ENCODE measurements at places on chromosomes 4 and X. TPM values are rescaled to one million over a fixed set of nuclear protein-coding genes. Genes with fewer than 3 reads are reported as not detected.

DNA sequence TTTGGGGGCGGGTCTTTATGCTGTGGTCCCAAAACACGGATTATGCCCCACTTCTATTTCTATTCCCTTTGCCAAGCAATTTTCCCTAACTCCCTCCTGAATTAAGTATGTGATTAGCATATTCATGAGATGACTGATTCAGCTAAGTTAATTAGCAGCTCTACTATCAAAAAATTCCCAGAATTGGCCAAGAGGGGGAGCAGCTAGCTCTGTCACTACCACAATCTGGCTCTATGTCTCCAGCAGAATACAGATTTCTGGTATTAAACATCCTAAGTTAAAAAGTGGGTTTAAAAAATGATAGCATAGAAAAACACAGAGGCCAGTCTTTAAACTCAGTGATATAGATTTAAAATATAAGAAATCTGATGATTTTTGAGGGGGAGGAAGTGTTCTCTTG, 80.3 kb downstream of the GPC4 start:
- DNase-seq: peak; percentile 23

GRCh38 chrX:134685668-134686067, 27.4 kb upstream of the PLAC1 start:
- DNase-seq: no peak

DNA sequence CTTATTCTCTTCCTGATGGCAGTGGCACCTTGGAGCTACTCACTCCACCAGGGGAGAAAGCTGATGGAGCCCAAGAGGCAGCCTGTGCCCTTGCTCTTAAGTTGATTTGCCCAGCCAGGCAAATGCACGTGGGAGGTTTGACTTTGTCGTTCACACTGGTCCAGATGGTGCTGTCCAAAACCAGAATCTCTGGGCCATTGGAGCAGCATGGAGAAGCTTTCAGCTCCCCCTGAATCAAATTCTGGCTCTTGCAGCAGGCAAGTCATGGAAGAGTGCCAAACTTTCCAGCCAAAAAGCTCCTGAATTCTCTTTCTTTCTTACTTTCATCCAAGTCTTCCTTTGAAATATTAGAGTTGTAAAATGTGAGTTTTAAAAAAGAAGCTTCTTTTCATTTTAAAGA, 970.4 kb downstream of the RPA4 start:
- DNase-seq: no peak

SHROOM3 gene
- polyA plus RNA-seq: not detected

DCAF4L1 gene
- not detected for polyA plus RNA-seq

TMEM187 gene
- 2.8 TPM for polyA plus RNA-seq

GRCh38 chrX:112835019-112835418, 5.6 kb downstream of the AMOT start:
- DNase-seq: no peak

DNA sequence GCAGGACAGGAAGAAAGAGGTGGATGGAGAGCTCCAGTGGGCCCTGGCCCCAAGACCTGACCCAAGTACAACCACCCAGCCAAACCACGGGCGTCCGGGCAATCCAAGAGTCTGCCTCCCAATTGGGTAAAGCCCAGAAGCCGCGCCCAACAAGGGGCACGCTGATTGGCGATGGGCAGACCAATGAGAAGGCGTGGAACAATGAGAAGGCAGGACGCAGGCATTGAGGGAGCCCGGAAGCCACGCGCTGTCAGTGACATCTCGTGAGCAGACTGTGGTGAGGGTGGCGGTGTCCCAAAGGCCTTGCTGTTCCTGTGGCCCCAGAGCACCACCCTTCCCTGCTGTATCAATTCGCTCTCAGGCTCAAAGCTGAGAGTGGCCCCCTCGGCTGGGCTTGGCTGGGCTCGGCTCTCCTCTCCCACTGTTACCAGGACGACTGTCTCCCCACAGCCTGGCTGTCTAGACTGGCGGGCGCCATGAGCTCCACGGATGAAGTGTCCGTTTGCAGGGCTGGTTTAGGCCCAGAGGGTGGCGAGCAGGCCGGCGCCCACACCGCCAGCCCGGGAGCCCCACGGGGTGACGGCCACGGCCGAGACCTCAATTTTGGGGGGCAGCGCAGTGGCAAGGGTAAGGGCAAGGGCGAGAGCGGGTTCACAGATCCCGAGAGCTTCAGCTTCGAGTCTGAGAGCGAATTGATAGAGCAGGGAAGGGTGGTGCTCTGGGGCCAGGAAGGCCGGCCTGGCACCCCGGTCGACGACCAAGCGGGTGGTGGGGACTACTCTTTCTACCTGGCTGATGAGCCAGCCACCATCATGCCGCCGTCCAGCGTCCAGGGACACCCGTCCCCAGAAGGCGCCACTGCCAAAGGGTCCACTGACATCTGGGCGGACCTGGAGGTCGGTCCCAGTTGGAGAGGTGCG, at the start of gene LOC101059915:
LOC101059915 (plus strand) TSS at position 219 of the 920 bp plus-strand sequence.
- no peak for DNase-seq

TLL1 gene
- polyA plus RNA-seq: not detected

FMR1NB gene
- not detected for polyA plus RNA-seq

CT45A2 gene
- polyA plus RNA-seq: not detected

PDZD4 gene
- polyA plus RNA-seq: not detected

DNA sequence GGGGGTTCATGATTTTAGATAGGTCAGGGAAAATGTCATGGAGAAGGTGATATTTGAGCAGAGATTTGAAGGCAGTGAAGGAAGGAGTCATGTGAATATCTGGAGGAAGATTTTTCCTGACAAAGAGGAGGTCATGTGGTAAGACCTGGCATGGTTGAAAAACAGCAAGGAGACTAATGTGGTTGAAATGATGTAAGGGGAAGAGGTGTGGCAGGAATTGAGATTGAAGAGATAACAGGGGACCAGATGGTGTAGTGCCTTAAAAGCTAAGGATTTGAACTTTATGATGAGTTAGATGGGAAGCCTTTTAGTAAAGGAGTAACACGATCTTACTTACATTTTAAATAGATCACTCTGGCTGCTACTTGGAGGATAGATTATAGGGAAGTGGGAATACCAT, 210.9 kb downstream of the RTL9 start:
- no peak for DNase-seq

SSX2B gene
- polyA plus RNA-seq: not detected

- DNase-seq: no peak
These were observed 454.9 kb downstream of the CCSER1 start for GRCh38 chr4:90582087-90582486.

DNA sequence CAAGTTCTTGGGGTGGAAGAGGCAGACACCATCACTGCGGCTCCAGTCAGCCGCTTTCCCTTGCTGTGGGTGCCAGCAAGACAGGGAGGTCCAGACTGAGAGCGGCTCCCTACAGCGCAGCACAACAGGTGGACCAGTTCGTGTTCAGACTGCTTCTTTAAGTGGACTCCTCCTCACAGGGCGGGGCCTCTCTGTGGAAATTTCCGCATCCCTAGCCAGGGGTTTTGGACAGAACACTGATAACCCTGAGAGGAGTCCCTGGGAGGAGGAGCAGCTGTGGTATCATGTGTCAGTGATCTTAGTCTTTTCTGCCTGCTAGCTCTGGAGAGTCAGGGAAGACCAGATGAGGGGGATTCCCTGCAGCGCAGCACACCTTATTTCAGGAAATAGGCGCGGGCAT, 48.5 kb downstream of the MAGEC2 start:
- DNase-seq: no peak

DNA sequence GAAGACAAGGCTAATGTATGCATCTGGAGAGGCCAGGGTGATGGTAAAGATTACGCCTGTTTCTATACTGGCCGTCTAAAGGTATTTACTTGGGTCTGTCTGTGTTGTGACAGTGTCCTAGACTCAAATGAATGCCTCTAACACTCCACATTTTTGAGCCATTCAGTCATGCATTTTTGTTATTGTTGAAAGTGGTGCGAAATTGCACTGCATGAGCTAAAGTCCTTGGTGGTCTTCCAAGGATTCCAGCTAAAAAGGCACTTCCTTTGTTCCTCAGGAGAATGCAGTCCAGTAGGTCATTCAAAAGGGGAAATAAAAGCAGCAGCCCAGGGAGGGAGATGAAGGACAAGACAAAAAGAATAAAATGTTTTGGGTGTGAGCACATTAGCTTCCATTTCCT, 3.0 kb downstream of the GPC4 start:
- no peak for DNase-seq

DNA sequence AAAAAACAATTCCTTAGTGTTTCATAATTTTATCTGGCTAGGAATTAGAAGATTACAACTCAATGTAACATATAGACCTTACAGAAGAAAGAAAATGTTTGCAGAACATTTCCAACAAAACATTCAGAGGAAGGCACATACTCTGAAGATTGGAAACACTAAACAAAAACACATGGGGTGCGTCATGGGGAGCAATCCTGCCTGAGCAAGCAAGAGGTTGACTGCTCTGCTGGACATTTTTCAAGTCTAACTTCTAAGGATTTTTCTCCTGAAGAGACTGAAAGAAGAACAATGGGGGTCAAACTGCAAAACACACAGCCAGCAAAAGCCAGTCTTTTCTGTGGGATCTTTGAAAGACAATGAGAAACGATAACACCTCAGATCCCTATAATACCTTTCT, 182.8 kb downstream of the GUCY2F start:
- no peak for DNase-seq

DNA sequence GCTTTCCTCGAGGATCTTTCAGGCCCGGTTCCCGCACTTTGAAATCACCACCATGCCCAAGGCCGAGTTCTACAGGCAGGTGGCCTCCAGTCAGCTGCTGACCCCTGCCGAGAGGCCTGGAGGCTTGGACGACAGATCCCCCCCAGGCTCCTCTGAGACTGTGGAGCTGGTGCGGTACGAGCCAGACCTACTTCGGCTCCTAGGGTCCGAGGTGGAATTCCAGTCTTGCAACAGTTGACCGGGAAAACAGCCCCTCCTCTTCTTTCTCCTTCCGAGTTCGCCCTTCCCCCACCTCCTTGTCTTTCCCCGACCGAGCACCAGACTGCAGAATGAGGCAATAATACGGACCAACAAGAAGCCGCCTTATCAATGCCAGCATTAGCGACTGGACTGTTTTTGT, 54.4 kb downstream of the ELF4 start:
- no peak for DNase-seq

- DNase-seq: no peak
These were observed 4.6 kb downstream of the TXK start for GRCh38 chr4:48129307-48130014.

GRCh38 chrX:13661735-13662288, 8.9 kb downstream of the TCEANC start:
- no peak for DNase-seq

DNA sequence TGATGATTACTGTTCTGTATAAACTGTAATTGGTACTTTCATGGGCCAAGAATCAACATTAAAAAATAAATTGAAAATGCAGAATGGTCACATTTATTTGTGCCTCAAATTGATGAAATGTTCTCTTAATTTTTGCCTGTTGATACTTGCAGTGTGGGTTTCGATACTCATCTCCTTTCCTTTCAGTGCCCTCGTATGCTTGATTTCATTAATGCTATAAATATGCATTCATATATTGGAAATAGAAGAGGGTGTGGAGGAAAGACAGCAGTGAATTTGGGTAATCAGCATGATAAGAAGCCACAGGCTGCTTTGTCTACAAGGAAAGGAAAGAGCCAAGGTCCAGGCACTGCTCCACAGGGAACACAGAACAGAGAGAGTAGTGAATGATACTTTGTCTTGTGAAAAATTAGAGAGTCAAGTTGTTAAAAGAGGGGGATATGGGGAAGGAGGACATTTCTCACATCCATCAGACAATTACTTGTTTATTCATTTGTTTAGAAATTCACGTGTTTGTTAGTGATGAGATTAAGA, 1.0 kb upstream of the DDX60 start:
- no peak for DNase-seq

CFP gene
- 461 TPM for polyA plus RNA-seq

DNA sequence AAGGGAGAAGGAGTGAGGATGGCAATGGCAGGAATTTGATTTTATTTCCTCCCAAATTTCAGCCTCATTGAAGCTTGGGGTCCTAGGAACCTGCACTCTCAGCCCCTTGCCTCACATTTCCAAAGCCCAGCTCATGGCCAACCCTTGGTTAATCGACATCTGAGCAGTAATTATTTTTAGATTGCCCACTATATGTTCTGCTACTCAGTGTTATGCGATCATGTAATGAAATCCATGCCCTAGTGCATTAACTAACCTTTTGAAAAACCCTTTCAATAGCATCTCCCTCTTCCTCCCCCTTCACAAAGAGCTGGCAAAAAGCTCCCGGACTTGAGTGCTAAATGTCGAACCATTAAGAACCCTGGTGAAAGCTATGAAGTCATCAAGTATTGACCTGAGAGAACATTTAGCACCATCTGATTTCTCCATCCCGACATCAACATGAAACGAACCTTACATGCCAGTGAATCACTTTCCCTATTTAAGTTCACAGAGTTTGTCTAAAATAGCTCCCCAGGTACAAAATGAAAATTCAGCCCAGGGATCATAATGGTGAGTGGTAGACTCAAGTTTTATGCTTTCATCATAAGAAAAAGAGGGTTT, 59.2 kb upstream of the RPS6KA3 start:
- no peak for DNase-seq

PITX2 gene
- polyA plus RNA-seq: not detected

PPEF1 gene
- not detected for polyA plus RNA-seq

GRCh38 chr4:152138451-152138850, 377.6 kb upstream of the GATB start:
- DNase-seq: no peak

ATP8A1 gene
- 10.8 TPM for polyA plus RNA-seq

DNA sequence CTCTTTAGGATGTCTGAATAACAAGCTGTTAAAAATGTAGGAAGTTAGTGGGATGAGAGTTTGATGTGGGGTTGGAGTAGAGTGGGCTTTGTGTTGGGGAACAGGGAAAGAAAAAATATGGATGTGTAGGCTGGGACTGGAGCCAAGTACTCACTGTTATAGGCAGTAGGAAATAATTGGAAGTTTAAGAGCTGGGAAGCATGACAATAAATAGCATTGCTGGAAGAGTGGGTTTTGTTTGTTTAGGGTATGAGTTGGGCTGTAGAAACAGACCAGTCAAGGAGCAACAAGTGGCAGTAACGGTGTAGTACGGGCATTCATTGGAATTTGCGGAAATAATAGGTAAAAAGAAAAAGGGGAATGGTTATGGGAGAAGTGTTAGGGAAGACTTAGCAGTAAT, 81.6 kb downstream of the KDM6A start:
- no peak for DNase-seq

SLC10A4 gene
- polyA plus RNA-seq: not detected

GRCh38 chrX:109270580-109271484, 211.1 kb downstream of the GUCY2F start:
- peak; percentile 34 for DNase-seq

GUCY1A1 gene
- polyA plus RNA-seq: 1.2 TPM

SGMS2 gene
- polyA plus RNA-seq: 32.7 TPM

GRCh38 chr4:37717576-37717975, 31.4 kb upstream of the RELL1 start:
- peak; percentile 28 for DNase-seq

CT55 gene
- not detected for polyA plus RNA-seq

DNA sequence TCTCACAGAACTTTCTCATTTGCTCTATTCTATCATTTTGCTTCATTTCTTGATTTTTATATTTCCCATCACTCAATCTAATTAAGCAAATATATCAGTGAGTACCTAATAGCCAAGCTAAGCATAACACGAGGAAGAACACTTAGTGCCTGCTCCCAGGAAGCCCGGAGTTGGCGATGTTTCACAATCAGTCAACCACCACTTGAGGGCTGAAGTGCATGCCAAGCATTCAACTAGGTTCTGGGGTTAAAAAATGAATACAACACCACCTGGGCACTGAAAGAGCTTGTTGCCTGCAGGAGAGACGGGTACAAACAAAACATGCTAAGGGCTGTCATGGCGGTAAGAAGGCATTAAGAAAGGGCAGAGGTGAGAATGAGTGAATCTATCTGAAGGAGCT, 47.5 kb downstream of the UCHL1 start:
- DNase-seq: no peak

CT45A10 gene
- polyA plus RNA-seq: not detected

- DNase-seq: no peak
These were observed 110.6 kb downstream of the MBNL3 start for GRCh38 chrX:132378281-132378680.
